ENCODE measurements at places on chromosomes 2 and 18. TPM values are rescaled to one million over a fixed set of nuclear protein-coding genes. Genes with fewer than 3 reads are reported as not detected.

DNA sequence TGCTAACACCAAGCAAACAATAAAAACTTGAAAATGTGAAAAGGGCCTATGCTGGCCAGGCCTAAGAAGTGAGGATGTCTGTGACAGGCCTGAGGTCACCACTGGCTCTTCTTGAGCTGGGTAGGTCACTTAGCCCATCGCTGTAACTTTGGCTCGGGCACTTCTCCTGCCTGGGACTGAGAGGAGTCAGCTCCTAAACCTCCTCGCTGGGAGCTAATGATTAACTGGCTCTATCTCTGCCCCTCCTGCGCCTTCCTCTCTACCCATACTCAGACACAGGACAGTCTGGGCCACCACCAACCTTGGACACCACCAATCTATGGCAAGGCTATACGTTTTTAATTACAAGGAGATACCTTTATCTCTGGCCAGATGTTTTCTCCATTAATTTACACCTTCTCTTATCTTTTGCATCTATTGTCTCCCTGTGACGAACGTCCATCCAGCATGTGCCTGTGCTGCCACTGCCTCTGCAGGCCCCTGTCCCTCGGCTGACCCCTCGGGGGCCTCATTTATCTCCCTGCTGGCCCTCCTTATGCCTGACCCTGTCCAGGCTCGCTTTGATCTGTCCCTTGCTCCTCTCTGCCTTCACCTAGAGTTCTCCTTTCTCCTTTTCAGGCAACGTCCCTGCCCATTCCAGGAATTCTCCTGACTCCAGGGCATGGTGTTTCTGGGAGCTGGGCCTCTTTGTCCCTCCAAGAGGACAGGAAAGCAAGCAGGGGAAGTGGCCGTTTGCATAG, 149.1 kb upstream of the GATA6 start:
- H3K27me3 ChIP-seq, result no peaks in the 10 kb centered on the region
- H3K4me1 ChIP-seq, result no peaks in the 10 kb centered on the region
- no peak overlapping the region for H3K27ac ChIP-seq
- no peak for DNase-seq
- H3K4me3 ChIP-seq, result no peak overlapping the region

DNA sequence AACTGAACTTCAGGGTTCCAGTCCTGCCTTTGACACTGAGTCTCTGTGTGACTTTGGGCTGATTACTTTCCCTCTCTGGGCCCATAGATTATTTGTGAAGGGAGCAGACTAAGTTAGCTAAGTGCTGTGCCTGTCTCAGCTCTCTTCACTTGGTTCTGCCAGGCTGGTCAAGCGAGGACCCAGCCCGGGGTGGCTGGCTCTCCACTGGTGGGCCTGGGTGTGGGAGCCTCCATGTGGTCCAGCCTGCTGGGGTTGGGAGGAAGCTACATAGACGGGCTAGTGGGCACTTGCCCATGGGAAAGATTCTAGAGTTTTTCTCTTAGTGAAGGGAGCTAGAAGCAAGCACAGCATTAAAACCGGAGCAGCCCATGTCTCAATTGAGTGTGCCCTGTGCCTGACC, 59.0 kb downstream of the DYSF start:
- no peak overlapping the region for H3K4me3 ChIP-seq
- H3K4me1 ChIP-seq, result no peaks in the 10 kb centered on the region
- peak; percentile 85 for DNase-seq

DNA sequence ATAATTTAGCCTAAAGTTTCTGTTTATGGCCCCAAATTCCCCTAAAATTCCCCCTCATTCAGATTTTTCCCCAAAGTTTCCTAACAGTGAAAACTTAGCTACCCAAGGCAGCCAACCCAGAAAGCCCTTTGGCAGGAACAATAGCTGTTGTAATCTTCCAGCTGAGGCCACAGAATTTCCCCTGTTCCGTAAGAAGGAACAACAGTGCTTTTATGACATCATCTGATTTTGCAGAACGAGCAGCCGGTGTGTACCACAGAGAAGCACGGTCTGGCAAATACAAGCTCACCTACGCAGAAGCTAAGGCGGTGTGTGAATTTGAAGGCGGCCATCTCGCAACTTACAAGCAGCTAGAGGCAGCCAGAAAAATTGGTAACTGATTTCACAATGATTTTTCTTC, 6.3 kb downstream of the TNFAIP6 start:
- H3K4me3 ChIP-seq, result no peak overlapping the region
- H3K36me3 ChIP-seq, result no peaks in the 10 kb centered on the region
- H3K4me1 ChIP-seq, result peaks cover 7% of the 10 kb centered on the region
- no peaks in the 10 kb centered on the region for H3K27me3 ChIP-seq
- DNase-seq, result no peak

DNA sequence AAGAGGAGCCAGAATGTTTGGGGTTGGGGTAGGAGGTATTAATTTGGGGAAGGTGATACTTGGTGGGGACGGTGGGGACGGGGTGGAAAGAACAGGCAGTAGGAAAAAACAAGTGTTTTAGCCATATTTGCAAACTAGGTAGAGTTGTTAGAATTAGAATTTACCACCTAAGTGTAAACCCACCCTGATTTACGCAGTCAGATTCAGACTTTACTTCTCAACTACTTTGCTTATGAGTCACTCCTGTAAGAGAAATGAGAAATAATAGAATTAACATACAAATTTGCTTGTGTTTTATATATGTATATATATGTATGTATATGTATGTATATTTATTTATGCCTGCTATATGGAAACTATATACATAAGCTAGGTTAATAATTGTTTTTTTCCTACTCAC, 1168.2 kb upstream of the ZEB2 start:
- H3K27me3 ChIP-seq, result no peaks in the 10 kb centered on the region
- no peak overlapping the region for H3K27ac ChIP-seq
- H3K4me3 ChIP-seq, result no peak overlapping the region

DNA sequence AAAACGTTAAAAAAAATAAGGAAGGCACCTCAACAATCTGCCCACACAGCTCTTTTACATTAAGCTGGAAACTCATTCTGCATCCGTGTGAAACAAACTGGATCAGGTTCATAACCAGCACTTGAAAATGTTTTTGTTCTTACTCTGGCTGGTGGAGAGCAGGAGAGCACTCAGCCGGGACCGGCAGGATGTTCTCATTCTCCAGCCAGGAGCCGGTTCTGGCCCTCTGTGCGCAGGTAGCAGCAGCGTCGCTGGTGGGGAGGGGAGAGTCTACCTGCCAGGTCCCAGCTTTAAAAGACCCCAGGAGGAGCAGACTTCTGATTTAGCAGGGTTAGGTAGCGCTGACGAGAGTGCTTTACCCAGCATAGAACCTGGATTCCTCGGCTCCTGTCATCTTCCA, 834.9 kb upstream of the SALL3 start:
- no peaks in the 10 kb centered on the region for H3K27me3 ChIP-seq
- H3K4me3 ChIP-seq, result no peak overlapping the region
- DNase-seq, result no peak
- H3K4me1 ChIP-seq, result no peaks in the 10 kb centered on the region
- no peaks in the 10 kb centered on the region for H3K36me3 ChIP-seq

DNA sequence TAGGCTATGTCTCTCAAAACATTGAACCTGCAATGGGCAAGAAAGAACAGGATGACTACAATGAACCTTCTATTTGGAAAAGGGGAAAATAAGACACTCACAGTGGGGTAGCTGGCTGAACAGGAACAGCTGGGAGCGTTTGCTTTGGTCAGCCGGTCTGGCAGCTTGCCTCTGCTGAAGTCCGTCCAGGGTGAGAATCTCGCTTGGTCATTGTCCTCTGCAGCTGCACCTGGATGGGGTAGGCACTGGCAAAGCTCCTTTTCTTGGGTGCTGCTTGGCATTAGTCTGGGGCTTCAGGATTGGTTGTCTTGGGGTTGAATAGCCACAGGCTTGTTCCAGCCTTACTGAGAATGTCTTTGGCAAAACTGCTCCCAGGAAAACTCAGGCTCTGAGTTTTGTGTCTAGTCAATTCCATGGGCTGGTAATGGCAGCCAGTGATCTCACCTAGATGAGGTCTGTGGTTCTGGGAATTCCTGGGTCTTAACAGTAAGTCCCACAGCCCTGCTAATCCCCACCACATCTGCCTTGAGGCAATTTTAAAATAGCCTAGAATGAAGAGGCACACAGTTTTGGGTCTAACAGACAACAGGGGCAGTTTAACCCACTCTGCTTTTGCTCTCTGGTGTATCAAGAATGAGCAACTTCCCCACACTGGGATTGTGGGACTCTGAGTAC, 13.4 kb downstream of the NEDD4L start:
- H3K4me1 ChIP-seq, result peaks cover 5% of the 10 kb centered on the region
- no peak overlapping the region for H3K27ac ChIP-seq
- H3K4me3 ChIP-seq, result no peak overlapping the region
- no peak for DNase-seq

GRCh38 chr2:47301277-47301618, 101.7 kb upstream of the MSH2 start:
- H3K4me3 ChIP-seq, result no peak overlapping the region
- peaks cover 11% of the 10 kb centered on the region for H3K4me1 ChIP-seq
- no peaks in the 10 kb centered on the region for H3K27me3 ChIP-seq
- no peak for DNase-seq

GRCh38 chr2:100107906-100108647, 34.3 kb downstream of the AFF3 start:
- H3K27me3 ChIP-seq, result peaks cover 63% of the 10 kb centered on the region
- no peak for DNase-seq
- no peaks in the 10 kb centered on the region for H3K4me1 ChIP-seq
- no peaks in the 10 kb centered on the region for H3K36me3 ChIP-seq
- no peak overlapping the region for H3K4me3 ChIP-seq

GRCh38 chr2:74003494-74004211, 18.9 kb downstream of the TET3 start:
- H3K27ac ChIP-seq, result peak overlapping the region; percentile 80
- peaks cover 7% of the 10 kb centered on the region for H3K27me3 ChIP-seq
- peaks cover 49% of the 10 kb centered on the region for H3K4me1 ChIP-seq
- H3K4me3 ChIP-seq, result peak overlapping the region; percentile 87
- peak; percentile 94 for DNase-seq
- no peaks in the 10 kb centered on the region for H3K36me3 ChIP-seq

DNA sequence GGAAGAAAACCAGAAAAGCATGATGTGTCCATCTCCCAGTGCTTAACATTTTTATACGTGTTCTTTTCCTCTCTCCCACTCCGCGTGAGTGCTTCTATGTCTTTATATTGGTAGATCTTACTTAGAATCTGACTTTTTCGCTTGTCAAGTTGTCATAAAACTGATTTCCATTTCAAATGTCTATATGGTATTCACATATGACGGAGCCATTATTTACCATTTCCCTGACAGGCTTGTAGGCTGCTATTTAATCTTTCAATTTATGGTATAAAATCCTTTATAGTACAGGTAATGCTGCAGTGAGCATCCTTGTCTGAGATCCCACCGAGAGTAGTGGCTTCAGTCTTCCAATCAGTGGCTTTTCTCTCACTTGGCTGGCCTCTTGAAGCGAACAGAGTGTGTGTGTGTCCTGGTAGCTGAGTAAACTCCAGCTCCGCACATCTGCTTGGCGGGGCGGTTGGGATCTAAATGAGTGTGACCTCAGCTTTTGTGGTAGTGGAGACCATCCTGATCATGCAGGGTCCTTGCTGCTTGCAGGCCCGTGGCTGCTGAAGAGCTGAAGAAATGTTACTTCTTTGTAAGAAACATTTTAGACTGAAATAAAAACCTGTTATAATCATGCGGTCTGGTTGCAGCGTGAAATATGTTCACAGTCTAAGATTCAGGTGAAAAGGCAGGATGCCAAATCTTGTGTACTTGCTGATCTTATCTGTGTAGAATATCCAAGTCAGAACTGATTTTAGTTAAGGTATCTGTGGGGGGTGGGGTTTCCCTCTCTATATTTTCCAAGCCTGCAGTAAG, 40.2 kb downstream of the INPP4A start:
- no peak overlapping the region for H3K4me3 ChIP-seq
- H3K27me3 ChIP-seq, result no peaks in the 10 kb centered on the region
- H3K27ac ChIP-seq, result no peak overlapping the region

DNA sequence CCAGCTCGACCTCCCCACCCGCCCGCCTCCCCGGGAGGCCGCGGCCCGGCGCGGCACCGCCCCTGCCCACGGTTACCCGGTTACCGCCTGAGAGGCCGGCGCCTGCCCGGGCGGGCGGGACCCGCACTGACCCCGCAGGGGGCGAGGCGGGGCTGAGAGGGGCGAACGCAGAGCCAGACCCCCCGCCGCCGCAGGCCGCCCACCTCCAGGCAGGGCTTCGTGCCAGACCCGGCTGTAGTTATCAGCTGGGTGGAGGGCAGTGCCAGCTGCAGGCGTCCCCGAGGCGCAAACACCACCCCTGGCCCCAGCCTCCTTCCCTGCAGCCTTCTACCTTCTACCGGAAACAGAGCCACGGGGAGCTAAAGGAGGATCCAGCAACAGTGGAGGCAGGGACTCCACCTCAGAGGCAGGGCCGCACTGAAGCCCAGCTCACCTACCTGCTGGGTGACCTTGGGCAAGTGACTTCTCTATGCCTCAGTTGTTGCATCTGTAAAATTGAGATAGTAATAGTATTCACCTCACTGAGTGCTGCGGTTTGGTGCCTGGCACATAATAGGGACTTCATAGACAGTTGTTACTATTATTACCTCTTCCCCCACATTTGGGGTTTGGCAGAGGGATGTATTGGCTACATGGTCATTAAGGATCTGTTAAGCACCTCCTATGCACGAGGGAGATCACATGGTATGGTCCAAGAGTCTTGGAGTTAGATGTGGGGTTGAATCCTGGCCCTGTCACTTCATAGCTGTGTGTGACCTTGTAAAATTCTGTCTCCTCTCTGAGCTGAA, 231.6 kb upstream of the SMAD2 start:
- no peaks in the 10 kb centered on the region for H3K4me1 ChIP-seq
- H3K27me3 ChIP-seq, result peaks cover 3% of the 10 kb centered on the region

GRCh38 chr18:48161191-48161910, 230.9 kb upstream of the SMAD2 start:
- H3K4me1 ChIP-seq, result no peaks in the 10 kb centered on the region
- DNase-seq, result peak; percentile 98
- peak overlapping the region; percentile 69 for H3K4me3 ChIP-seq

GRCh38 chr2:71000780-71001591, 6.3 kb upstream of the TEX261 start:
- H3K27me3 ChIP-seq, result no peaks in the 10 kb centered on the region
- H3K4me3 ChIP-seq, result peak overlapping the region; percentile 64
- peak; percentile 90 for DNase-seq
- H3K36me3 ChIP-seq, result no peaks in the 10 kb centered on the region
- no peak overlapping the region for H3K27ac ChIP-seq

GREB1 gene
- total RNA-seq, result 1.1 TPM

FIGN gene
- total RNA-seq, result 2.5 TPM

OSBPL6 gene
- total RNA-seq, result 5.4 TPM

ATP6V1C2 gene
- under 0.01 TPM for total RNA-seq

MEIS1 gene
- total RNA-seq, result 15.9 TPM

ANKRD30B gene
- total RNA-seq, result 11.5 TPM

RAB6C gene
- not detected for total RNA-seq

UGT1A10 gene
- total RNA-seq, result not detected

ABCG8 gene
- total RNA-seq, result not detected
